ENCODE measurements at places on chromosomes 11 and 22. TPM values are rescaled to one million over a fixed set of nuclear protein-coding genes. Genes with fewer than 3 reads are reported as not detected.

Gene TUB
- total RNA-seq, result 0.05 TPM

Gene CREB3L1
- total RNA-seq, result not detected

Gene SLCO2B1
- total RNA-seq, result 0.27 TPM

Gene DNAJC24
- total RNA-seq, result 17.5 TPM

Gene UBQLN3
- not detected for total RNA-seq

Gene TPP1
- total RNA-seq, result 95.9 TPM

Gene CTSW
- 29.5 TPM for total RNA-seq

Gene HPS4
- 38.1 TPM for total RNA-seq

Gene OR5L1
- not detected for total RNA-seq

Gene NPTXR
- total RNA-seq, result 1.6 TPM

Gene CAPN5
- total RNA-seq, result 0.27 TPM

Gene IL17REL
- 0.07 TPM for total RNA-seq

Gene TLCD5
- total RNA-seq, result 1.0 TPM

Gene CALCA
- total RNA-seq, result not detected

Gene ANKK1
- 0.17 TPM for total RNA-seq

Gene RAB38
- total RNA-seq, result 3.7 TPM

Gene AGBL2
- 5.2 TPM for total RNA-seq

Gene SOX6
- 0.17 TPM for total RNA-seq

Gene OR5D18
- not detected for total RNA-seq

Gene FGF4
- not detected for total RNA-seq

Gene USH1C
- not detected for total RNA-seq

Gene DBX1
- not detected for total RNA-seq

Gene TCN1
- not detected for total RNA-seq

Gene MPEG1
- total RNA-seq, result not detected

Gene TBX1
- total RNA-seq, result not detected

Gene FOLR2
- not detected for total RNA-seq

Gene ZNF214
- not detected for total RNA-seq

Gene CRYBA4
- total RNA-seq, result 0.27 TPM

Gene MMP12
- not detected for total RNA-seq

Gene SLC5A12
- not detected for total RNA-seq

Gene OR4X1
- total RNA-seq, result not detected

Gene TEF
- total RNA-seq, result 4.4 TPM

Gene C22orf42
- not detected for total RNA-seq

Gene NARS2
- total RNA-seq, result 15.8 TPM

Gene GALR3
- 0.17 TPM for total RNA-seq

Gene CHORDC1
- total RNA-seq, result 61.9 TPM

Gene BTBD18
- not detected for total RNA-seq

Gene CASP4
- 104 TPM for total RNA-seq

Gene NXPE2
- not detected for total RNA-seq

Gene DUSP8
- 1.3 TPM for total RNA-seq

Gene OR8G1
- not detected for total RNA-seq

Gene MAPK8IP2
- 0.17 TPM for total RNA-seq

Gene LBHD1
- 18.3 TPM for total RNA-seq

Gene LRP4
- not detected for total RNA-seq

Gene OR56A5
- total RNA-seq, result not detected

Gene SAA1
- not detected for total RNA-seq

Gene OR2AG1
- total RNA-seq, result not detected

Gene TH
- total RNA-seq, result not detected

Gene KDM4D
- total RNA-seq, result 0.44 TPM

Data from T-helper 1 cell treated with Interleukin-12 subunit alpha and Interleukin-12 subunit beta and Interleukin-4 antibody, amounts not matched to agents 30 ng/mL and 1 ng/mL, for 36 hours (primary cell).